Stimulated activated CD4-positive, alpha-beta T cell treated with anti-CD3 and anti-CD28 coated beads, Interleukin-1b, Interleukin-23, amount 100 ng/mL, for 1 hour (primary cell): ENCODE measurements at places on chromosomes 5 and 9.

DNA sequence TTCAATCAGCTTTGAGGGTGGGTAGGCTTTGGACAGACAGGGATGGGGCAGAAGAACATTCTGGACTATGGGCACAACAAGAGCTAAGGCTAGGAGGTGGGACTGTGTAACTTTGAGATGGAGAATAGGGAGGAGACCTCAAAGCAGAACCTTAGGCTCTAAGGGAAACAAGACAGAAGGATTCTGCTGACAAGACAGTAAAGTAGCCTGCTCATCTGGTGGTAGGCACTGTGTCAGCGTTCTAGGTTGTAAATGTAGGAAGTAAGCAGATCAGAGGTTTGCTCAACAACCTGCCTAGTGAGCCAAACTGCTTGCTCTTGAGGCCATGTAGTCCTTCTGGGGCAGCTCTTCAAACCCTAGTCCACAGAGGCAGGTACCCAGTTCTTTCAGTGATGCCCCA is 15.0 kb upstream of the IL12B start:
- no peak for DNase-seq

GRCh38 chr9:107782381-107782780 is 292.8 kb upstream of the KLF4 start:
- DNase-seq = no peak

DNA sequence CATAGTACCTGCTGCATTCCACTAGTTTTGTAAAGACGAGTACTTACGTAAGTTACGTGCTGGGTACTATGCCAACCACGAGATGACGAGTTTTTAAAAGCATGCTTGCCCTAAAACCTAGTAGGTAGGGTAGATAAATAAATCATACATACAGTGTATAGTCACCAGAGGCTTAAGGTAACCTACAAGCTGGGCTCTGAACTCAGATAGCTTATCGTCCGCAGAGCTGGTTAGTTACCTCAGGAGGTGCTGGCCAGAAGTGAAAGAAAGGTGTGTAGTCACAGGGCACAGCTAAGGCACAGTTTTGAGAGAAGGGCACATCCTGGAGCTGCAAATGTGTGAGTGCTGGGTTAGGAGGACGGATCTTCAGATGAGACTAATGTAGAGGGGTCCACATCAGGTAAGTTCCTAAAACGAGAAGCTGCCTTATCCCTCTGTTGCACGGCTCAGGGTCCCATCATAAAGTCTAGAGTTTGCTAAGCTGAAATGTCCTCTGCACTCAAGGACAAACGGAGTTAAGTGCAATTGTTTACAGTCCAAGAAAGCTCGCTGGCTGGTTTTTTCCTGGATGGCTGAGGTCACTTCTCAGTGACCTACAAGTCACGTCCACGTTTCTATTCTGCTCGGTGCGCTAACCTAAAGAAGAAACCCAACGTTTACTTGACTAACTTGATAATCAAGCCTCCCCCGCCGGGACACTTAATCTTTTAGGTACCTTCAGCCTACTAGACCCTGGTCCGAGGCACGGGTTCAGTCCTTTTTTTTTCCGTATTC is 1.1 kb upstream of the SNX24 start:
- no peak for DNase-seq

DNA sequence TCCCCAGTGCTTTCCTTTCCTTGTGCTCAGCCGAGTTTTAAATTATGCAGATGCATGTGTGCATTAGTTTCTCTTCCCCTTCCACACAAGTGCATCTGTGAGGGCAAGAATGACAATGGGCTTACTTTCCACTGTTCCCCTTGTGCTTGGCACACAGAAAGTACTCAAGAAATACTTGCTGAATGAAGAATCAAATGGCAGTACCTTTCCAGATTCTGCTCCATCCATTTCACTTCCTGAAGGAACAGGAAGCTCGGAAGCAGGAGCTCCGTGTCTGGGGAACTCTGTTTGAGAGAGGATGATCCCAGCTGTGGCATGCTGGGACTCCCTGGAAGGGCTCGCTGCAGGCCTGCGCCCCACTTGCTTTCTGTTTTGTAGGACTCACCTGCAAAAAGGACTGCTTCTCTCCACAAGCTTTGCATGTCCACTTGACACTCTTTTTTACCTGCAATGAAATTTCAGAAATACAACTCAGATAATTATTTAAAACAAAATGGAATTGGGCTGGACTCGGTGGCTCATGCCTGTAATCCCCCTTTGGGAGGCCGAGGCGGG is 5.5 kb downstream of the MRNIP start:
- no peak for DNase-seq

GRCh38 chr5:165906871-165907270 is 2384.6 kb upstream of the WWC1 start:
- DNase-seq = no peak

DNA sequence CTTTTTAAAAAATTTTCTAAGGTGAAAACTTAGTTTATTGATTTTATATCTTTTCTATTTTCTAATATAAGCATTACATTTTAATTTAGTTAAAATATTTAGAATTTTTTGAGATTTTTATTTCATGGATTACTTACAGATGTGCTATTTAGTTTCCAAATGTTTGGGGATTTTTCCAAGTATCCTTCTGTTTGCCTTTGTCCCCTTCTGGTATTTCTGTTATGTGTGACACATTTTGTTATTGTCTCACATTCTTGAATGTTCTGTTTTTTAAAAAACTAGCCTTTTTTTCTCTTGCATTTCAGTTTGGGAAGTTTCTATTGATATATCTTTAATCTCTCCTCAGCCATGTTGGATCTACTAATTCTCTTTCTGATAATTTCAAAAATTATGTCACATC is 234.9 kb downstream of the FAM170A start:
- DNase-seq = no peak

- no peak for DNase-seq
These were observed 32.6 kb downstream of the SPATA31D1 start for GRCh38 chr9:82021198-82021597.

DNA sequence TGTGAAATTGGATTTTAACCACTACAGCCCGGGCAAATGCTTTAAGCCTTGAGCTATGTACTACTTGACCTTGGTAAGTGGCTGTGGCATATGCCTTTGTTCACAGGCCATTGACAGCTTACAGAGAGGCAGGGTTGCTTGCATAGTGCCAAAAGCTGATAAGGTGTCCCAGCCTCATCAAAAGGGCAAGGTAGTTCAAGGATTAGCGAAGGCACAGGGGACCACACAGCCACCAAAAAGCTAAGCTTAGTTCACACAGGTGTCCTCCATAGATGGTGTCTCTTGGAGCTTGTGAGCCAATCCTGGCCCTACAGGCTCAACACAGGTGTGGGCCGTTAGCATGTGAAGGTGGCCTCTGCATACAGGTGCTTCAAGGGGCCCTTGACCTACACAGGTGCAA is 86.8 kb downstream of the ZNF622 start:
- no peak for DNase-seq

DNA sequence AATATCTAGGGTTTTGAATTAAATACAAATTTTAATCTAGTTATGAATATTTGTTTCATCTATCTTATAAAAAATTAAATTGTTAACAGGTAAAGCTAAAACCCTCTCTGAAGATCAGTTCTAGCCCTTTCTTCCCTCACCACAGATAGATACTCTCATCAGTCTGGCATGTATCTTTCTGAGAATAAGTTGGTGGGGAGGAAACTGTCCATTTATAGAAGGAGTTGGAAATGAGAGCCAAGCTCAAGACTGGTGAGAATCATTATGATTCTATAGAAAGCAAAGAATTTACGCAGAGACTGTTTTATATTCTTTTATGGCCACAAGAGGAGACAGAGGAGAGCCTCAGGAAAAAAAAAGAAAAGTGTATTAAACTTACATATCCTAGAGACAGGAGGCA is 59.0 kb downstream of the STARD4 start:
- no peak for DNase-seq

- no peak for DNase-seq
These were observed 27.8 kb downstream of the NUTM2F start for GRCh38 chr9:94300470-94301301.

DNA sequence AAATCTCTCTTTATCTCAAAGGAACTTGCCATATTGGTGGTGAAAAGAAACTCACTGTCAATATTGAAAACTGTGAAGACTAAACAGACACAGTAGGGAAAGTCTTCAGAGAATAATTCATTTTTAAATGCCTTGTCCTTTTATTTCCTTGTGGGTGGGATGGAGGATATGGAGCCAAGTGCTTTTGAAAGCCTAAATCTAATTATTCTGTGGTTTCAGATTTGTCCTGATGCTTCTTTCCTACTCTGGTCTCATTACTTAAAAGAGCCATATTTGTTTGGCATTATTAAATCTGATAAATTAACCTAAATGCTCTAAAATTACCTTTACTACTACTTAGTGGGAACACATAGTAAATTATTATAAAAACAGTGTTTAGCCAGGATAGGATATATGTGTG is 258.3 kb upstream of the EFNA5 start:
- DNase-seq = no peak

DNA sequence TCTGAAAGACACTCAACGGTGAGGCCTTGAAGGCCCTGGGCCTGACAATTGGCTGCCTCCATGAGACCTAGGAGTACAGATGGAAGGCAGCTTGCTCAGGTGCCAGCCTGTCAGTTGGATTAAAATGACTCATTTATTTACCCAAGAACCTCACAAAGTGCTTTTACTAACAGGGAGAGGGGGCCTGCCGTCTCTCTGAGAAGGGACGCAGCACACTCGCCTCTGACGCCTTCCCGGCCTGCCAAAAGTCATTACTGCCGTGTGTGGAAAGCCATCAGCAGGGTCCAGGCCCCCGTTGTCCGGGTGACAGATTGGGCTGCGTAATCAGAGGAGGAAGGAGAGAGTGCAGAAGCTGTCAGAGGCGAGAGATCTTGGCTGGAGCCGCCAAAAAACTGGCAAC is 32.4 kb downstream of the DDX31 start:
- DNase-seq = no peak

- no peak for DNase-seq
These were observed 25.0 kb downstream of the SGTB start for GRCh38 chr5:65696892-65697291.

DNA sequence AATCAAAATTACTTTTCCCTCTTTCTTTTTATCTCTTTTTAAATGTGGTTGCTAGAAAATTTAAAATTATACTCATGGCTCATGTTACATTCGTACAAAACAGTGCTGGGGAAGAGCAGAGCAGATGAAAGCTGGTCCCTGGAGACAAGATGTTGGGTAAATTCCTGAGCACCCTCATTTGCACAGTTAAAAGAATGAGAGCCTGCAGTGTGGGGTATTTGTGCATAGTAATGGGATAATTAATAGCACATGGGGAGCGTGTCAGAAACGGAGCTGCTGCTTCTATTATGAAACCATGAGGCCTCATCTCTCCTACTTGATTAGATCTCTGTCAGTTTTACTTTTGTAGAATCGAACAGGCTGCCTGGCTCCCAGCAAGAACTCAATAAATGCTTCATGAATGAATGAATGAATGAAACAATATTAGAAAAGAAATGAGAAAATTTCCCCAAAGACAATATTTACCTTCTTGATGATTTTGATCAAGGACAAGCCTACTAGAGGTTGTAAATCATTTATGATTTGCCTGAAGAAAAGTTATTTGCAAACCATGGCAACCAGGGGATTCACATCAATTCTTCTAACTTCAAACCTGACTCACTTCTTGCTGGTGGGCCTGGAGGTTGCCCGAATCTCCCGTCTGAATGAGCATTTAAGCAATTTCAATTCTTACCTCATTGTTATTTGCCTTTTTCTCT is 177.2 kb upstream of the TUT7 start:
- DNase-seq = no peak

DNA sequence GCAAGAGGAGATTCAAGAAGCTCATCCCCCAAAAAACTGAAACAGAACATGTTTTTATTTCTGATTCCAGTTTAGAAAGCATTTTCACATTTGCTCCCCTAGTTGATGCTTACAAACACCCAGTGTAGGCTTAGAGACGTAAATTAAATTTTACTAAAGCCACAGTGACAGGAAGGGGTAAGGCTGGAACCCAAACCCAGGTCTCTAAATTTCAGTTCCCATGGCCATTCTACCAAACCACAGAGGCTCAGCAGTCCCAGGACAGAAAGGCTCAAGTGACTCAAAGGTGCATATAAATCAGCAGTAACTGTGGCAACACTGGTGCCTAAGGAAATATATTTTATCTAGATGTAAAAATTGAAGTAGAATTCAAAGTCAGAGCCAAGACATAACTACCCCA is 128.7 kb downstream of the CEP120 start:
- no peak for DNase-seq

GRCh38 chr9:4499917-4500316 is 9.6 kb downstream of the SLC1A1 start:
- no peak for DNase-seq

DNA sequence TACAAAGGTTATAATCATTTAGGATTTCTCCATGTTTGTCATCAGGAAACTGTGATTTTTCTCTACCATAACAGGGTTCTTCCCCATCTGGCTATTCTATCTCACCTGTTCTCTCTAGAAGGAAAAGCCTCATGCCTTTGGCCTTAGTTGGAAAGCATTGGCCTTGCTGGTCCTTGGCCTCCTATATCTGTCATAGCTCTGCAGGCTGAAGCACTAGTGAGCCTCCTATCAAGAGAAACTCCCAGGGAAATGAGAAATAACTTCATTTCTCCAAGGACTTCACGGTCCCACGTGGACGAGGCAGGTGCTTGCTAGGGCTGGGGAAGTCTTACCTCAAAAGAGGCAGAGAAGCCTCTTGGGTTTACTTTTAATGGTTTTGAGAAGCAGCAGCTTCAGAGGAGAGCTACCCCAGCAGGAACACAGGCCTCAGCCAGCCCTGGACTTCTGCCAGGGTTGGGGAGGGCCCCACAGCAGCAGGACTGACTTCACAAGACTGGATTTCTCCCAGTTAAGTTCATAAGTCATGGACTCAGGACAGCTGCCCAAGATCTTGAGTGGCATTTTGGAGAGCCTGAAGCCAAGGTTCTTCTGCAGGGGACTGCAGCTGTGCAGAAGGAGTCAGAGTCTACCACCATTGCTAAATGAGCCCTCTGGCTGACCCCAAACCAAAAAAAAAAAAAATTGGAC is 15.8 kb upstream of the PSAT1 start:
- no peak for DNase-seq

GRCh38 chr5:11177999-11178711 is 417.1 kb upstream of the DAP start:
- no peak for DNase-seq
